Esophagus mucosa (tissue), 1 donor: ENCODE measurements at places on chromosomes 3 and 15.

GRCh38 chr15:98842973-98843285, 164.7 kb downstream of the PGPEP1L start:
- ATAC-seq = no peak

DNA sequence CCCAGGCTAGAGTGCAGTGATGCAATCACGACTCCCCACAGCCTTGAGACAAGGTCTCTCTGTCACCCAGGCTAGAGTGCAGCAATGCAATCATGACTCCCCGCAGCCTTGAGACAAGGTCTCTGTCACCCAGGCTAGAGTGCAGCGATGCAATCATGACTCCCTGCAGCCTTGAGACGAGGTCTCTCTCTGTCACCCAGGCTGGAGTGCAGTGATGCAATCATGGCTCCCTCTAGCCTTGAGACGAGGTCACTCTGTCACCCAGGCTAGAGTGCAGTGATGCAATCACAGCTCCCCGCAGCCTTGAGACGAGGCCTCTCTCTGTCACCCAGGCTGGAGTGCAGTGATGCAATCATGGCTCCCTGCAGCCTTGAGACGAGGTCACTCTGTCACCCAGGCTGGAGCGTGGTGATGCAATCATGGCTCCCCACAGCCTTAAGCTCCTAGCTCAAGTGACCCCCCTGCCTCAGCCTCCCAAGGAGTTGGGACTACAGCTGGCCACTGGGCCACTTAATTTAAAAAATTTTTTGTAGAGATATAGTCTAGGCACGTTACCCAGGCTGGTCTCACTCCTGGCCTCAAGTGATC, 26.1 kb downstream of the TFRC start:
- ATAC-seq = peak; percentile 58

DNA sequence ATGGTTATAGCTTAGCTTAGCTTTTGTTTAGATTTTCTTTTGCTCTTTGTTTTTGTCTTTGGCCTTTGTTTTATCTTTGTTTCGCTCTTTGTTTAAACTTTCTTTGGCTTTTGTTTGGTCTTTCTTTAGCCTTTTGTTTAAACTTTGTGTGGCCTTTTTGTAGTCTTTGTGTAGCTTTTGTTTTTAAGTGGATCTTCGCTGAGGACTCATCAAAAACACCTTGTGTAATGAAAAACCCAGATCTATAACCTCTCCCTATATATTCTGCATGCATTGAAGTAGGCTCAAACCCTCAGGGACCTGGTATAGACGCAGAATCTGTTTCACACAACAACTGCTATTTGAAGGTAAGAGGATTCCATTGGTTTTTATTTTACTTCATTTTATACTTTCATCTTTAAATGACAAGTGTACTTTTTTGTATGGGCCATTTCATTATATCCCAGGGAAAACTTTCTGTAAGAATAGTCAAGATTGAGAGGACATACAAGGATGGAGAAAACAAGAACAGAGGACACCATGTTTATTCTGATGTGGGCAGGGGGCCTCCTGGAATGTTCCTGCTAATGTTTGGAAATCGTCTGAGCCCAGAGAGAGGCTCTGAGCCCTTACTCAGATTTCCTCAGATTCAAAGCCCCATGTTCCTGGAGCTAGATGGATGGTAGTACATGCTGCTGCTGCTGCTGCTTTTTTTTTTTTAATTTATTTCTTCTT, at the start of gene MOBP:
Gene MOBP, plus strand, starts transcription at position 287 of the 714 bp plus-strand sequence. CDS start 34,390 bp downstream, outside the sequence.
- no peak for ATAC-seq

DNA sequence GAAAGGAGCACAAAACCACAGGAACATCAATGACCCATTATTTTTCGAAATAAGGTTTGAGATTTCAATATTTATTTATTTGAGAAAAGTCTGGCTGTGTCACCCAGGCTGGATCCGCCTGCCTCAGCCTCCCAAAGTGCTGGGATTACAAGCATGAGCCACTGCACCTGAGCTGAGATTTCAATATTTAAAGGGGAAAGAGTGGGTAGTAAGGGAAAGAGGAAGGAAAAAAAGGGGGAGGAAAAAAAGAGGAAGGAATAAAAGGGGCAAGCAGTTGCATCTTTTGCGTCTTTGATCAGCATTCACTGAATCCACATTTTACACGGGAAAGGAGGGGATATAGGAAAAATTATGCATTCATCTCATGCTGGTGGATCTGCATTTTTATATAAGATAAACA, 47.4 kb downstream of the ERICH6 start:
- no peak for ATAC-seq

DNA sequence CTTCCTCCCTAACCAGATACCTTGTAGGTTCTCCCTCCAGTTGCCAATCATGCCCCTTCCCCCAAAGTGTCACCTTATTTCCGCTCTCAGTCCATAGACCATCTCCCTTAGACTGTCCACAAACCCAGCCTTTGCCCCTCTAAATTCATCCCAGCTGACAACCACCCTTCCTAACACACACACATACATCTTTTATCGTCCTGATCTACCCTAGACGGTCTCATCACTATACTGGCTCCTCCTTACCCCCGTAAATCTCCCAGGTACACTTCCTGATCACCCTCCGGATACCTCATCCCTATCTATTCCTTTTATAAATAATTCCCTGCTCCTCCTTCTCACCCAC, 828 bp downstream of the THOC7 start:
- peak; percentile 8 for ATAC-seq

DNA sequence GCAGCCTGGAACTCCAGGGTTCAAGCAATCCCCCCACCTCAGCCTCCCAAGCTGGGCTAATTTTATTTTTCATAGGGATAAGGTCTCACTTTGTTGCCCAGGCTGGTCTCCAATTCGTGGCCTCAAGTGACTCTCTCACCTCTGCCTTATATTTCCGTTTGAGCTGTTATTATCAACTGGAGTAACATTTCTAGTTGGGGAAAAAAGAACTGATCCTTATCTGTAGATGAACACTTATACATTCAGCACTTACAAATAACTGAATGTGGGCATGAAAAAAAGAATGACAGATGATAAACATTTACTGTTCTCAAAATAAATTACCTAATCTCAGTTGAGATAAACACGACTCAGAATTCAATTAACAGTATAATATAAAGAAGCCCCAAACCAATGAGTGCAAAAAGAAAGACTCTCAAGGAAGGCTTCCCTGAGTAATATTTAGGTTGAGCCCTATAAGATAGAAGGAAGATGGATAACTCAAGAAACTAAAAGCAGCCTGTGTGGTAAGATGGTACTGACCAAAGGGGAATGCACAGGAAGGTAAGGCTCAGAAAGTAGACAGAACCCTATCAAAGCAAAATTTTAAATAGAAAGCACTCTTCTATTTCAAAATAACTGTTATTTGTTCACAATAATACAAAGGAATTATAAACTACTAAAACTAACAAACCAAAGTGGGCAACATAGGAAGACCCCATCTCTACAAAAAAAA, 11.8 kb downstream of the UBE3A start:
- ATAC-seq = no peak

DNA sequence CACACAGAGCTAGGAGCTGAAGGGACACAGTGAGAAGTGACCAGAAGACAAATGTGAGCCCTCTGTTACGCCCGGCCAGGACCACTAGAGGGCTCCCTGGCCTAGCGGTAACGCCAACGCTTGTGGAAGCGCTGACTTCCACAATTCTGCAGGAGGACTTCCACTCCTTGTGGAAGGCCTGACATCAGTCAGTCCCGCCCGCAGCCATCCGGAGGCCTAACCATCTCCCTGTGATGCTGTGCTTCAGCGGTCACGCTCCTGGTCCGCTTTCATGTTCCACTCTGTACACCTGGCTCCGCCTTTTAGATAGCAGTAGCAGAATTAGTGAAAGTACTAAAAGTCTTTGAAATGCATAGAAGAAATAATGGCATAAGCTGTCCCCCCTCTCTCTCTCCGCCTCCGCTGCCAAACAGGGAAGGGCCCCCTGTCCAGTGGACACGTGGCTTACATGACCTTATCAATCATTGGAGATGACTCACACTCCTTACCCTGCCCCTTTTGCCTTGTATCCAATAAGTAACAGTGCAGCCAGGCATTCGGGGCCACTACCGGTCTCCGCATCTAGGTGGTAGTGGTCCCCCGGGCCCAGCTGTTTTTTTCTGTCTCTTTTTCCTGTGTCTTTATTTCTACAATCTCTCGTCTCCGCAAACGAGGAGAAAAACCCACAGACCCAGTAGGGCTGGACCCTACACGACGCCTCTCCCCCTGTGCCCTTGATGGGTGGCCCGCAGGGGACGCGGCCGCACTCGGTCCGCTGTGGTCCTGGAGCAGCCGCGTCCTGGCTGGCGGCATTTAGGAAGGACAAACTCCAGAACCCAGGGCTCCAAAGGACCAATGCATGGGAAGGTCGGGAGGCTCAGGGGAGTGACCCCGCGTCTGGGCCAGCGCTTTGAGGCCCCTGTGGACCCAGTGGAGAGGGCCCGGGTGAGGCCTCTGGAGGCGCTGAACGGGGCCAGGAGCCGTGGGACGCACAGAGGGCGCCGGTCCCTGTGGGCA, 27.0 kb upstream of the RPL32 start:
- peak; percentile 86 for ATAC-seq

DNA sequence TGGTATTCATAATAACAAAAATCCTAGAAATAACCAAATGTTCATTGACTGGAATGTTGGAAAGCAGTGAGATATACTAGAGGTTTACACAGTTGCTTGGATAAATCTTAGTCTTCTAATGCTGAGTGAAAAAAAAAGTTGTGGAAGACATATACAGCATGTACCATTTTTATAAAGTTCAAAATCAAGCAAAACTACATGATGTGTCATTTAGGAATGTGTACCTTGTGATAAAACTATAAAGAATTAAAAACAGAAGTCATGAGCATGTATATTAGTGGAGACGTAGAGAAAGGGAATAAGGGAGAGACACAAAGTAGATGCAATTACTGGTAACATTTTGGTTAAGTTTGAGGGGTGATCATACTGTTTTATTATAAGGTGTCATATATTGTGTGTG, 45.2 kb downstream of the FBXL2 start:
- ATAC-seq = no peak

- ATAC-seq = no peak
These were observed 20.4 kb downstream of the RBP1 start for GRCh38 chr3:139518926-139519842.
